ENCODE measurements at places on chromosomes 4 and X. TPM values are rescaled to one million over a fixed set of nuclear protein-coding genes. Genes with fewer than 3 reads are reported as not detected.

The STBD1 gene
- total RNA-seq, result 3.7 TPM

The GPR34 gene
- total RNA-seq, result not detected

The INPP4B gene
- 17.6 TPM for total RNA-seq

The PSAPL1 gene
- total RNA-seq, result not detected

The CPZ gene
- not detected for total RNA-seq

The GUCY1A1 gene
- total RNA-seq, result not detected

The TRO gene
- total RNA-seq, result not detected

The MAOA gene
- total RNA-seq, result 9.8 TPM

The POU4F2 gene
- total RNA-seq, result not detected

The PLP2 gene
- 308 TPM for total RNA-seq

The SERPINA7 gene
- total RNA-seq, result not detected

The CLCN4 gene
- 9.3 TPM for total RNA-seq

The HOPX gene
- not detected for total RNA-seq

The TMEM165 gene
- total RNA-seq, result 119 TPM

The TMEM47 gene
- 1.6 TPM for total RNA-seq

The GPR143 gene
- total RNA-seq, result 0.93 TPM

The MAGEC1 gene
- total RNA-seq, result not detected

The CT45A1 gene
- total RNA-seq, result not detected

The CT55 gene
- not detected for total RNA-seq

The STAG2 gene
- total RNA-seq, result 71.5 TPM

The RBM46 gene
- 0.21 TPM for total RNA-seq

The MUC7 gene
- total RNA-seq, result not detected

The CD99L2 gene
- total RNA-seq, result 42.4 TPM

The CSN1S1 gene
- not detected for total RNA-seq

The ADH1A gene
- total RNA-seq, result 0.21 TPM

The TMEM128 gene
- total RNA-seq, result 31.5 TPM

The STAP1 gene
- not detected for total RNA-seq

The NXF2B gene
- not detected for total RNA-seq

The TNIP3 gene
- 2.0 TPM for total RNA-seq

The TRIM60 gene
- not detected for total RNA-seq

The PI4K2B gene
- total RNA-seq, result 22.8 TPM

The CT83 gene
- not detected for total RNA-seq

The AVPR2 gene
- not detected for total RNA-seq

The ADAM29 gene
- not detected for total RNA-seq

The QRFPR gene
- 8.4 TPM for total RNA-seq

The CT47B1 gene
- total RNA-seq, result not detected
